ENCODE measurements at places on chromosomes 13 and 19. TPM values are rescaled to one million over a fixed set of nuclear protein-coding genes. Genes with fewer than 3 reads are reported as not detected.

The LIM2 gene
- not detected for total RNA-seq

The SHISA2 gene
- total RNA-seq, result 0.37 TPM

The ZNF565 gene
- 9.3 TPM for total RNA-seq

The FUT2 gene
- not detected for total RNA-seq

The HS6ST3 gene
- total RNA-seq, result not detected

The OR7A5 gene
- not detected for total RNA-seq

Data from T-helper 17 cell (primary cell).